ENCODE measurements at places on chromosomes 2 and 18.

DNA sequence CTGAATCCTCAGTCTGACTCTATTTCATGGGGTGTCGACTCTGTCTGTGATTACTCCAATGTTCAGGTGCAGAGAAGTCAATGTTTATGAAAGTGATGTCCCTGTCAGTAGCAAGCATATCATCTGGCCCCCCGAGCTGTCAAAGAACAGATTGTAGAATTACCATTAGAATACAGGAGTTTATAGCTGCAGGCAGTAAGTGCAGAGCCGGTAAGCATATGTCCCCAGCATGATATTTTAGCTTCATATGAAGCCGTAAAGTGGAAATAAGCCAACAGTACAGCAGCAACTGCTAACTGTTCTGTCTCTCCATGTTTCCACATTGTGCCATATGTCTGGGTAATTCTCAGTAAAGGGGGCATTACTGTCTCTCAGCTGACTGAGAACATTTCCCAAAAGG is 541.8 kb downstream of the SOX11 start:
- DNase-seq = no peak

DNA sequence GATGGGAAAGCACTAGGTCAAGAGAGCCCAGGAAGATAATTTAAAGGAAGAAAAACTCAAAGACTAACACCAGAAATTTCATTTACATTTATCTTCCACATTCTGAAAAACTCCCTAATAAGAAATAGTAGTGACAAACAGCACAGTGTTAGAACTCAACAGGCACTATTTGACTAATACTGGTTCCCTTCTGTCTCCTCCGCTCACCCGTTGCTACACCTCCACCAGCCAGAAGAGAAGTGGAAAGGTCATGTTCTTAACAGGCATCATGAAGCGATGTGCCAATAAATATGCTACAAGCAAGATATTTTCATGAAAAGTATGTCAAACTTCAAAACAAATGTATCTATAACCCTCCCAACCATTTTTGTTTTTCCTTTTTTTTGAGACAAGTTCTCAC is 5.7 kb downstream of the ROCK1 start:
- no peak for DNase-seq

DNA sequence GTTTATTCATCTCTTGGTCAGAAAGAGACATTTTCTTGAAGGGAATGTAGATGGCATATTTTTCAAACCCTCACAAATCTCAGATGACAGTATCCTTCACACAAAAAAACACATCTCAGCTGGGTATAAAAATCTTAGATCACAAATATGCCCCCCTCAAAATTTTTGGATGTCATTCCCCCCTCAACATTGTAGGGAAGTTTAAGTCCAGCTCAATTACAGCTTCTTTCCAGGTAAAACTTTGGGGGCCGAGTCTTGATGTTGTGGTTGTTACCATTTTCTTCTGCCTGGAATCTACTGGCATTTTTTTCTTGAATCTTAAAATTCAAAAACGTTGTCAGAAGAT is 46.1 kb downstream of the HDAC4 start:
- DNase-seq = no peak

DNA sequence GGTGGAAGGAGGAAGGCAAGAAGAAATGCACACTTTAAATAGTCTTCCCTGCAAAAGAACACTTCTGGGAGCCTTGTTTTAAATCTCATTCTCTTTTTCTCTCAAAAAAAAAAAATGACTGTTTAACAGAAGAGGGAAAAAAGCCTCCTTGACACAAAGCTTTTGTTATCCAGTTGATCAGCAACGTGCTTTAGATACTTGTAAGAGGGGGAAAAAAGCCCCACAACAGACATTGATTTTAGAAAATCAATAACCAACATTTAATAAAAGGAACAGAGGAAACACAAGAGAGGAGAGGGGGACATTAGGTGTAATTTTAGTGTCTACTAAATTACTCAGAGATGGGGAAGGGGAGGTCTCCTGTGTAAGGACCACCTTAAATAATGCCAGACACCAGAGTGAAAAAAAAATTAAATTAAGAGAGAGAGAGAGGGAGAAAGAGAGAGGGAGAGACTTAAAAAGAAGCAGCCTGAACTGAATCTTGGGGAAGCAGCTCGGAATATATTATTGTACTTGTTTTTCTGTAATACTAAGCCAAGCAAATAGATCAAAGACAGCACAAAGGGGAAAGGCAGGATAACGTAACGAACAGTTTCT is 4.7 kb downstream of the ZEB2 start:
- DNase-seq = no peak

GRCh38 chr2:102080451-102081242 is 61.9 kb upstream of the IL1R1 start:
- DNase-seq = peak; percentile 73

DNA sequence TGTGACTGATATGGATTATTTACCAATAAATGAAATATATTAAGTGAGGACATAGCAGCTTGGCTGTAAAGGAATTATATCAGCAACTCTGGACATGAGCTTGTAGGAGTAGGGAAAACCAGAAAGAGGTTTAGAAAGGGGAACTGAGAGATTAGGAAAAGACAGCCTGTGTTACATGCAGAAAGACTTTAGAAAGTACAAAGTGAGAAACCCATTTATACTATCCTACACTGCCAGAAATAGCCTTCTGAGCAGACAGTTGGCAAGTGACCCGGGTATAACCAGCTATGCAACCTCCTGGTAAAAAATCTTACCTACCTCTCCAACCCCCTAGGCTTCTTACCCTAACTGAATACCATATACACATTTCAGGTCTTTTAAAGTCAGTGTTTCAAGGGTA is 134.1 kb downstream of the ANKRD44 start:
- DNase-seq = no peak

DNA sequence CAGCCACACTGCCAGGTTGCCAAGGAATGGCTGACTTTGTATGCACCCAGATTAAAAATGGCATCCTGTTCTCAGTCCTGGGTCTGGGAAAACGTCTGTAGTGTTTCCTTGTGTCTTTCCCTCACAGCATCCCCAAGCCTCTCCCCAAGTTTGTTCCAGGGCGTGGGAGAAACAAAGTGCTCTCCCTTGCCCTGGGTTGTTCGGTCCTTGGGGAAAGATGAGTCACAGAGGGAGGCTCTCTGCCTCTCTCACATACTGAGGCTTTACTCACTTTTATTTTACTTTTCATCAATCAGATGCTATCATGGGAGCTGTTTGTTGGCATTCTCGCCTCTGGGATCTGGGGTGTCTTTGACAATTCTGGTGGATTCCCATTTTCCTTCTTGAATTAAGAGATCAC is 492.3 kb downstream of the XIRP2 start:
- no peak for DNase-seq

DNA sequence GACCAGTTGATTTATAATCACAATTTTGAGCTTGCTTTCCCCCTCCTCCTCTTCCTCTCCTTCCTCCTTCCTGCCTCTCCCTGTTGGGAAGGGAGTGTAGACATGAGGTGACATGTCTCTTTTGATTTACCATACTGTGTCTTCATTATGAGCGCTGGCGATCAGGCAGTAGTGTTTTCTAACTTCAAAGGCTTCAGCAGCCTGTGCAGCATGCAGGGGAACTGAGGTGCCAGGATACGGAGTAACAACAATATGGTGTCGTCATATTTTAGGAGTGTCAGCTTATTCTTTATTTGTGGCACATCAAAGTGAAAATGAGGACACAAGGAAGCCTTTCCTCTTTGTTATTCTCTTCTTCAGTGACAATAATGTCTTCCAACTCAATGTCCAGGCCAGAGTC is 864.2 kb downstream of the SLC4A3 start:
- no peak for DNase-seq

DNA sequence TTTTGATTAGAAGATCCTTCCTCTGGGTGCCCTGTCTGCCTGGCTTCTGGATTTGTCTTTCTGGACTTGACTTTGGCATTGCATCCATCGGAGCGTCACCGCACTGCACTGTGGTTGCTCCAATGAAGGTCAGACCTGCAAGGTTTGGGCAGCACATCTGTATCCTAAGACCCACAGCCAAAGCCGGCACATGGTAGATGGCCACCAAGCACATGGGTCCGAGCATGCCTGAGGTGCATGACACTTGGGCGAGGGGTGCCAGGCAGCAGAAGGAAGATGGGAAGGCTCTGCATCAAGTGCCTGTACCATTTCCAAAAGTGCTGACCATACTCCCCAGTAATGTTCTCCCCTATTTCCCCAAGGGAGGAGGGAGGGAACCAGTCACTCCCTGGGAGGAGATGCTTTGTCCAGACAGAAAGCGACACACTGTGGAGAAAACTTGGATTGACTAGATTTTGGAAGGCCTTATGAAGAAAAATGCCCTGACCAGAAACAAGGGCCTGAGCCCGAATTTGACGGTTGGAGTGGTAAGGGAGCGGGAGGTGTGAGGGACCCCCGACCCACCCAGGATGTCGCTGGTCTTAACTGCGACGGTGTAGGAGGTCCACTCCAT is 149.9 kb downstream of the LOXHD1 start:
- DNase-seq = no peak
